ENCODE measurements at places on chromosomes 12 and 14. TPM values are rescaled to one million over a fixed set of nuclear protein-coding genes. Genes with fewer than 3 reads are reported as not detected.

DNA sequence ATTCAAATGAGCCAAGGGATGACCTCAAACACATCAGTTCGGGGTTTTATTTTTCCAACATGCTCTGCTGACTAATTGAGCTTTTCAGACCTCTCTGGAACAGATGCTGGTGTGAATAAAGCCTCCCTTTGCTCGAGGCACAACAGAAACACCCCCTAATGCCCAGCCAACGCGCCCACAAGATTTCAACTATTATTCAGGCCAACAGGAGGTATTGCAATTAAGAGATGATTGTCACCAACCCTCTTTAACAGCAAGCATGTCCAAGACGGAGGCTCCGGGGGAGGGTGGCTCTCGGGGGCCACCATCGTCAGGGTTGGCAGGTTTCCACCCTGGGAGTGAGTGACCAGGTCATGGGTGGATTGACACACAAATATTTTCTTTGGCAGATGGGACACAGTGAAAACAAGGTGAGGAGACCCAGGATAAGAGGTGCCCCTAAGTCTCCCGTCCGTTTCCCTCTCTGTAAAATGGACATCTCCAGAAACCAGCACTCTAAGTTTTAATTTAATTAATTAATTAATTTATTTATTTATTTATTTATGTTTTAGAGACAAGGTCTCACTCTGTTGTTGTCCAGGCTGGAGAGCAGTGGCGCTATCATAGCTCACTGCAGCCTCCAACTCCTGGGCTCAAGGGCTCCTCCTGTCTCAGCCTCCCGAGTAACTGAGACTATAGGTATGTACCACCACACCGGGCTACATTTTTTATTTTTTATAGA is 56.1 kb downstream of the MAP1LC3B2 start:
- no peak for DNase-seq

GRCh38 chr14:70291396-70291795 is 68.1 kb downstream of the COX16 start:
- DNase-seq = no peak

DNA sequence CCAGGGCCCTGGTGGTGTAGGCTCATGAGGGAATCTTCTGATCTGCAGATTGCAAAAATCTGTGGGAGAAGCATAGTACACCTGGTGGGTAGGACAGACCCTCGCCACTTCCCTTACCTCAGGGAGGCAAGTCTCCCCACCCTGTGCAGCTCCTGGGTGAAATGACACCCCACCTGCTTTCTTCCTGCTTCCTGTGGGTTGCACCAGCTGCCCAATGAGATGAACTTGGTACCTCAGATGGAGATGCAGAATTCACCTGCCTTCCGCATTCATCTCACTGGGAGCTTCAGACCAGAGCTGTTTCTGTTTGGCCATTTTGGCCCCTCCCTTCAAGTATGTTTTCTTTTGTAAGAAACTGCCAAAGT is 4.7 kb downstream of the CLEC2D start:
- DNase-seq = no peak

MTHFD1 gene
- total RNA-seq = 161 TPM

- DNase-seq = no peak
These were observed 249.7 kb upstream of the BTG1 start for GRCh38 chr12:92395322-92395721.

DNA sequence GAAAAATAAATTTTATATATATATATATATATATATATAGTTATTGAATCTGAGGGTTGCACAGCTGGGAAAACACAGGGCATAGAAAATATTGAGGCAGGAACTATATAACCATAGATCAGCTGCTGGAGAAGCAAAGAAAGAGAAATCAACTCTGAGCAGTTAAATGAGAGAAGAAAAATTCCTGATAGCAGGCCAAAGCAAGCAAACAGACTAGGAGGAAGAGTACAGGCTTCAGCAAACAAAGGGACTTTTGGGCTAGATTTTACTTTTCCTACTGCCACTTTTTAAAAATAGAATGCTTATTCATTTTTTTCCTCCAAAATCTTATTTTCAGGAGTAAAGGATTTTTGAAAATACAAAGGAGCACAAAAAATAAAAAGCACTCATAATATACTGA is 216.0 kb upstream of the PRKD1 start:
- DNase-seq = no peak

DNA sequence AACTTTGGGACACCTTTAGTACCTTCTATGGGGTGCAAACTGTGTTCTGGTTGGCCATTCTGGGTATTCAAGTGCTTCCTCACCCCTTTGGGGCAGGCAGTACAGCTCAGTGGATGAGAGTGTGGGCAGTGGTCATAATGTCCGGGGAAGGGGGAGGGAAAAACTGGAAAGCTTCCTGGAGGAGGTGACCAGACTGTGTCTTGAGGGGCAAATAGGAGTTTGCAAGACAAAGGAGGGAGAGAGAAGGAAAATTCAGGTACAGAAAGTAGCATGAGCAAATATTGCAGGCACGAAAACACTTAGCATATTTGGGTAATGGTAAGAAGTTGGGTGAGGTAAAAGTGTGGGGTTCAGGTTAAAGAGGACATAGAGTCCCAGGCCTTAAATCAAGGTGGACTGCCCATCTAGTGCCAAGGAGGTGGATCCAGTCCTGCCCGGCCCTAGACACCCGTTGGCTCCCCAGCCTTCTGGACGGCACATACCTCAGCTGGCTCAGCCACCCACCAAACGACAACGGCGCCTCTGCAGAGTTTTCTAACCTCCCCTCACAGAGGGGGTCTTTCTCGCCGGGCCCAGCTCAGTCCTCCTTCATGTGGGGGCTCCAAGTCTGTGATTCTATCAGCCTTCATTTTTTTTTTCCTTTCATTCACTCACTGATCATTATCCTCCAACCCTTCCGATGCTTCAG is 86.4 kb downstream of the DICER1 start:
- no peak for DNase-seq

- DNase-seq = no peak
These were observed 5.5 kb upstream of the GABARAPL1 start for GRCh38 chr12:10207136-10207535.

- no peak for DNase-seq
These were observed 40.8 kb downstream of the MIS18BP1 start for GRCh38 chr14:45212231-45212630.
